ENCODE measurements at places on chromosomes 2 and 18.

DNA sequence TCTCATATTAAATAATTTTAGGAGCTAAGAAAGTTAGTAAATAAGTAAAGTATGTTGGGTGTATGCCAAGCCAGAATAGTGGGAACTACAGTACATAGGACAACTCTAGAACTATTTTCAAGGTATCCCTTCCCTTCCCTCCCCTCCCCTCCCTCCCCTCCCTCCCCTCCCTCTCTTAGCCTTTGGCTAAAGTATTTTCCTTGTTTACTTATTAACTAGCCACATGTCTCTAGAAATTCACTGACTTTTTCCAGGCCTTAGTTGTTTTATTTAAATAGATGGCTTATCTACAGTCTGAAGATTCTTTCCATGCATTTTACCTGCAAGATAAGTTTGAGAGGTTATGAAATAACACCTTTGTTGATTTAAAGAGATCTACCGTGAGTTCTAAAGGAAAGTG is 402.1 kb downstream of the PARD3B start:
- DNase-seq = no peak

GRCh38 chr2:85114586-85115330 is 18.4 kb upstream of the TCF7L1 start:
- DNase-seq = no peak

DNA sequence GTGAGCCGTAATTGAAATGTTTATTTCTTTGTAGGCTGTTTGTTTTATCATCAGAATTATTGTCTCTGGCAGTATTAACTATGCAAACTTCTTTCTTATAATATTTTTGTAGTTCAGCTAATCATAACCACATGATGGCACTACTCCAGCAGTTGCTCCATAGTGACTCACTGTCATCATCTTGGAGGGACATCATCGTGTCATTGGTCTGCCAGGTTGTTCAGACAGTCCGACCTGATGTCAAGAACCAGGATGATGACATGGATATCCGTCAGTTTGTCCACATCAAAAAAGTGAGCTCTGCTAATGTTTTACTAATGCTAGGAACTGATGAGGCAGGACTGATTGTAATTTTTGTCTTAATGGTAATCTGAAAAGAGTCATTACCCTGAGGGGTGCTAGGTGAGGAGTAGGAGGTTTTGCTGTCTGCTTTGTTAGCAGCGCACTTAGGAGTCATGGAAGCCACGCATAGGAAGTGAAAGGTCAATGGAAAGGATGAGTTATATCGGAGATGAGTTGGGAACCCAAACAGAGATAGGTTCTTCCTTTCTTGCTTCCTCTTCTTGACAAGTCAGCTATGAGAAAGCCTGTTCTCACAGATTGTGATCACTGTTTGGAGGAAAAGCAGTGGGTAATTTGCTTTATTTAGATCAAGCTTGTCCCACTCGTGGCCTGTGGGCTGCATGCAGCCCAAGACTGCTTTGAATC is 49.2 kb downstream of the PIKFYVE start:
- DNase-seq = no peak

DNA sequence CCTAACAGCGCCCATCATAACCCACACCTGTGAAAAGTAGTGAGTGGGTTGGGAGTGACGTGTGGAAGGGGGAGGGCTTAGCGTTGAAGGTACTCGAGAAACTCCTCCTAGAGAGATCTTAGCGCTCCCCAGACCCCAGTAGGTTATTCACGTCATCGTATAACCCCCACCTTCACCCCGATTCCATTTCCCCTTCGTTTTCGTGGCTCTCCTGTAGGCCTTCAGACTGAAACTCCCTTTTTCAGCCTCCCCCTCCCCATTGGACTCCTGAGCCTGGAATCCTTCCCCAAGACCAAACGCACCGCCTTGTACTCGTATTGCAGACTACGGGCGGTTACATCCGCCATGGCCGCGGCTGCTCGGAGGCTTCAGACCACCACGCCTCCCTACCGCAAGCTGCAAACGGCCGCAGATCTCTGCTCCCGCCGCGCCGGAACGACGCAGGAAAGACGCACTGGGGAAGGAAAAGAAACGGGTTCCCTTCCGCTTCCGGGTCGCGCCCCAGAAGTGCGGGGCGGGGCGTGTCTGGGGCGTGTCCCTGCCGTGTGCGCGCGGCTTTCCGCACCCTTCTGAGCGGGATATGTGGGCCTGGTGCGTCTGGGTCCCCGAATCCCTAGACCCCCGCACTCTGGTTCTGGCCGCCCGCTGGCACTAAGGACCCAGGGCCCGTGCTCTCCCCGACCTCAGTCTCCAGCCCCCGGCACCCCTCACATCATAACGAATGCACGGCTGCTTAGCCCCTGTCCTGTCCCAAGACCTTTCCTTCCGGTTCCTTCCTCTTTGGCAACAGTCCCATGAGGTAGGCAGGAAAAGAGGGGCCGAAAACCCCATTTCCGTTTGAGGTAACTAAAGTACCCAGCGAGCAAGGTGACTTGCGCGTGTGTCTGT is at the start of gene SNRNP200:
Gene SNRNP200, minus strand, starts transcription at position 456 of the 888 bp plus-strand sequence. Its CDS starts 109 bp downstream, at position 347.
- DNase-seq = peak; percentile 84

Data from NCI-H146 (cell line).